ENCODE measurements at places on chromosomes 7 and 10.

DNA sequence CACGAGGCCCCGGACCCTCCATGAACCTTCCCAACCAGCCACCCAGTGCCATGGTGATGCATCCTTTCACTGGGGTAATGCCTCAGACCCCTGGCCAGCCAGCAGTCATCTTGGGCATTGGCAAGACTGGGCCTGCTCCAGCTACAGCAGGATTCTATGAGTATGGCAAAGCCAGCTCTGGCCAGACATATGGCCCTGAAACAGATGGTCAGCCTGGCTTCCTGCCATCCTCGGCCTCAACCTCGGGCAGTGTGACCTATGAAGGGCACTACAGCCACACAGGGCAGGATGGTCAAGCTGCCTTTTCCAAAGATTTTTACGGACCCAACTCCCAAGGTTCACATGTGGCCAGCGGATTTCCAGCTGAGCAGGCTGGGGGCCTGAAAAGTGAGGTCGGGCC, 90.6 kb upstream of the PDCD4 start:
- no peak for DNase-seq

DNA sequence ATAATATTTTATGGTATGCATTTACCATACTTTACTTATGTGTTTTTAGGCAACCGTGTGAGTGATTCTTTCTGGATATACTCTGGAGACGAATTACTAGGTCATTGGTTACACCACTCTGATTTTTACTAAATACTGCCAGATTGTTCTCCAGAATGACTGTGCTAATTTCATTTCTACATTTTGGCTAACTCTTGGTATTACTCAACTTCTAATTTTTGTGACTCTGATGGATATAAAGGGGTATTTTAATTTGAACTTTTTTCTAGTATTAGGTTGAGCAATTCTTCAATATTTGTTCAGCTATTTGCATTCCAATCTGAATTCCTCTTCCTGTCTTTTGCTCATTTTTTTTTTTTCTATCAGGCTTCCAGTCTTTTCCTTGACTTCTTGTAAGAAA, 223.6 kb downstream of the MDFIC start:
- no peak for DNase-seq

- no peak for DNase-seq
Observed at GRCh38 chr7:25549271-25549921, 321.1 kb upstream of the NPVF start.

DNA sequence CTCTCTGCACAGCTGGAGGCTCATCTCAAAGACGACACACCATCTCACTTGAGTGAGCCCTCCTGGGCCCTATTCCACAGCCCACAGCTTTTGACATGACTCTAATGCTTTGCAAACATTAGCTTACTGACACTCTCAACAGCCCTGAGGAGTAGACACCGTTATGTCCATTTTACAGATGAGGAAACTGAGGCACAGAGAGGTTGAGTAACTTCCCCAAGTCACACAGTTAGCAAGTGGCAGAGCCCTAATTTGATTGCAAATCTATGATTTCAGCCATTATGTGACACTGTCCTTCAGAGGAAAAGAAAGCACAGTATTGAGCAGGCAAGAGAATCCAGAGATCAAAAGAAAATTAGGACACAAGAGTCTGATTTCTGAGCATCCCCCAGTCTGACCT, 16.0 kb downstream of the SLC25A13 start:
- DNase-seq, result no peak

Measured in NCI-H1048 (cell line).